Stimulated activated CD4-positive, alpha-beta T cell treated with anti-CD3 and anti-CD28 coated beads, Interleukin-4, amount 100 ng/mL, for 24 hours (primary cell): ENCODE measurements at places on chromosomes 2 and 18.

DNA sequence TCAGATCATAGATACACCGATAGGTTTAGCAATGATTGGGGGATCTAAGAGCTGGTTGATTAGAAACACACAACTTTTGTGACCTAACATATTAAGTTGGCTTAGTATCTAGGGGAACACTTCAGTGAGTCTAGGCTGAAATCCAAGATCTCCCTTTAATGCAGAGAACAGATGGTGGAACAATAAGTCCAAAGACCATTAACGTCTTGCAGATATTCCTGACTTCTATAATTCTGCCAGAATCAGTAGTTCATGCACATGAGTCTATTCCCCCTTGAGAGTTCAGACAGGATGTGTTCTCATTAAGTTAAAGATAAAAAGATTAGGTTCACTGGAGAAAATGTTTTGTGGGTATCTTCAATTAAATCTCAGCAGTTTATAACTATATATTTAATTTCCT lies 506.5 kb downstream of the TSN start:
- DNase-seq = no peak

DNA sequence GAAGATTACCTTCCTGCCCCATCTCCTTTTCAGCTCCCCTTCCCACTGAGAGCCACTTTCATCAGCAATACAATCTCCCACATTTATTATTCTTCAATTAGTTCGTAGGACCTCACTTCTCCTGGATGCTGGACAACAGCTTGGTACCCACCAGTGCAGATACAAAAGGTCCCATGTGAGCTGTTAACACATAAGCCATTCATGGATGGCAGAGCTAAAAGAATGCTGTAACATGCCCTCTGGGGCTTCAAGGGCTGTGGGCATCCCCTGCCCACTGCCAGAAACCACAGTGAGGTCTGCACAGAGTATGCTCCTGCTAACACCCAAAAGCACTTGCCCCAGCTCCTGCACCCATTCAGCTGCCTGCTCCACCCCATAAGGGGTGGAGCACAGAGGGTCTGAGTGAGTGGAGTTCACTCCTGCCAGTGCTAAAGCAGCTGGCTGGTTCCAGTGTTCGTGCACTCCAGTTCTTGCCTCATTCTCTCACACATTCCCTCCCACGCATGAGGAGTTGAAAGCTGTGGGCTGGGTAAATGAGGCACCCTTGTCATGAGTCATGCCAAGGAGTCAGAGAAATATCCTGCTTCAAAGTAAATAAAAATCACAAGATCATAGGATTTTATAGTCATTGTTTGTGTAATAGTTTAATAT lies 305.9 kb upstream of the TMEFF2 start:
- DNase-seq = peak; percentile 29

DNA sequence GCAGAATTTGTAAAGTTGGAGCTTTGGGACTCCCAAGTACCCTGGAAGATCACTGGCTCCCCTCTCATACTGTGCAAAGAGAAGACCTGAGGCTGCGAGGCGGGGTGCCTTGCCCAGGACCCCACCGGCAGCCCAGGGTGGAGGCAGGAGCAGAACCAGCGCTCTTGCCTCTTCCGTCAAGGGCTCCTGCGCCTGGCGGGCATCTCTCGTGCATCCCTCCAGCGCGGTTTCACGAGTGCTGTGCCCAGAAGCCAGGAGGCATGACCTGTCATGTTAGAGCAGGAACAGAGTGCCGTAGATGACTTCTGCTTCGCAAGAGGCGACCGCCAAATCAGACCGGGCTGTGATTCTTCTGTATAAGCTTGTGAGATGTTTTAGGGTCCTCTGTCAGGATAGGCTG lies 77.3 kb downstream of the LDLRAD4 start:
- DNase-seq = no peak

- DNase-seq = no peak
These were observed 73.1 kb downstream of the ACKR3 start for GRCh38 chr2:236642584-236643291.

DNA sequence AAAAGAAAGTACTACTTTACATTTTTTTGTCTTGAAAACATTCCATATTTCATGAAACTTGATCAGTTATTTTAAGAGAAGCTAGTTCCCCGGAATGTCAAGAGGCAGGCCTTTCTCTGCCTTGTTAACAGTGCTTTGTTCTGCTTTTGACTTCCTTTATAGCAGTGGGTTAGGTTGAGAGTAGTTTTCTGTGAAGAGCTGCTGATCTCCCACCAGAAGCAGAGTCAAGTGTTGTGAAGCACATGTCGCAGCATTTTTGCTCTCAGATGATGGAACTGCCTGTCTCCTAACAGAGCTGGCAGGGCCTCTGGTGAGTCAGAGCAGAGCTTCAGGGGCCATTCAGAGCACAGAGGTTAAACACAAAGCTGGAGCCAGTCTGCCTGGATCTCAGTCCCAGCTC lies 871.8 kb downstream of the SLC4A3 start:
- DNase-seq = no peak

- DNase-seq = no peak
These were observed 65.3 kb upstream of the MAPK4 start for GRCh38 chr18:50494569-50494968.

DNA sequence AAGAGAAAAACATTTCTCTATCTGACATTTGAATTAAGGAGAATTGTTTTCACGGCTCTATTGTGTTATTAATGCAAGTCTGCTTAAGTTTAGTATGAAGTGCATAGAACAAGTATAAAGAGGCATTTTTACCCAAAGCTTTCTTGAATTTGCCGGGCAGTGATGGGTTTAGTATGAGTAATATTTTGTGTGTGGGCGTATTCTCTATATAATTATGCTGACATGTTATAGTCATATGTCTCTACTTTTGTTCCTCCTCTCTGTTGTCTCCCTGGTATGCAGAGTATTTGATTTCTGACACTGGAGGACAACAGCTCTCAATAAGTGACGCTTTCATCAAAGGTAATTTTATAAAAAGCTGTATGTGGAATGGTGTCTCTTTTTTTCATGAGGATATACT lies 45.9 kb downstream of the PIKFYVE start:
- DNase-seq = no peak

GRCh38 chr18:45860971-45861370 lies 35.5 kb downstream of the SIGLEC15 start:
- DNase-seq = no peak

DNA sequence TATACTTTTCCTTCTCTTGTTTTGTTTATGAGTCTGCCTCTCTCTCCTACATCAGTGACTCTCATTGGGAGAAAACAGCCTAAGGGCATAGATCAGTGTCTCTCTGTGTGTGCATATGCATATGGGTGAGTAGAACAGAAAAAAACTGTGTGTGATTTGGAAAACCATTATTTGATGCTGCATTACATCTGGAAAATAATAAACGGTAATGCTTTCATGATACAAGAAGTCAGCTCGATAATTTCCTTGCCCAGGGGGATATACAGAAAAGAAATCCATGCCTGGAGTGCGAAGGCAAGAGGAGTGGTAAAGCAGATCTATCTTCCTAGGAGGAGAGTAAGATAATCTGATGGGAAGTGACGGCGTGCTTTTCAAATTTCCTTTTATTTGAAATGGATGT lies 221.5 kb upstream of the LYPD1 start:
- no peak for DNase-seq

- no peak for DNase-seq
These were observed 154.0 kb upstream of the NFATC1 start for GRCh38 chr18:79241755-79242154.

DNA sequence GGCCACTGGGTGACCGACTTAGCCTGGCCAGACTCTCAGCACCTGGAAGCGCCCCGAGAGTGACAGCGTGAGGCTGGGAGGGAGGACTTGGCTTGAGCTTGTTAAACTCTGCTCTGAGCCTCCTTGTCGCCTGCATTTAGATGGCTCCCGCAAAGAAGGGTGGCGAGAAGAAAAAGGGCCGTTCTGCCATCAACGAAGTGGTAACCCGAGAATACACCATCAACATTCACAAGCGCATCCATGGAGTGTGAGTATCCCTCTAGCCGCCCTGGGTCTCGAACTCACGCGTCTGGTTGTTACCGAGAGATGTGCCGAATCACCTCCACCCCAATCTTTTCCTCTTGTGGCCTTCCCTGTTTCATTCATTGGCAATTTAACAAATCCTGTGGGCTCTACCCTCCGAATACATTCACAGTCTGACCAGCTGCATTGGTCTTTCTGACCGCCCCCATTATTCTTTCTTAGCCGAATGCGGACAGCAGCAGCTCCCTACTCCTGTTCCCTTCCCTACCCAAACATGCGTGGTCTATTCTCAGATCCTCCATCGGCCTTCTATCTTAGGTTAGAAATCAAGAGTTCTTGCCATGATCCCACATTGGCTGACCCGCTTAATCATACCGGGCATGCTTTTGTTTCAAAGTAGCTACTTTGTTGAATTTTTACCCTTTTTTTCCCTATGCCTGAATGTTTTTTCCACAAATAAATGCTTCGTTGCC lies 631 bp downstream of the RPL31 start:
- DNase-seq = peak; percentile 42

- no peak for DNase-seq
These were observed 968 bp upstream of the RALBP1 start for GRCh38 chr18:9474108-9474982.

- DNase-seq = peak; percentile 53
These were observed 91.6 kb upstream of the MGAT4A start for GRCh38 chr2:98822301-98823164.

- no peak for DNase-seq
These were observed 282.1 kb upstream of the NT5C1B start for GRCh38 chr2:18871430-18871829.

GRCh38 chr2:20145497-20146193 lies 79.3 kb downstream of the SDC1 start:
- no peak for DNase-seq

GRCh38 chr2:232632229-232632903 lies 1.0 kb upstream of the EFHD1 start:
- no peak for DNase-seq

DNA sequence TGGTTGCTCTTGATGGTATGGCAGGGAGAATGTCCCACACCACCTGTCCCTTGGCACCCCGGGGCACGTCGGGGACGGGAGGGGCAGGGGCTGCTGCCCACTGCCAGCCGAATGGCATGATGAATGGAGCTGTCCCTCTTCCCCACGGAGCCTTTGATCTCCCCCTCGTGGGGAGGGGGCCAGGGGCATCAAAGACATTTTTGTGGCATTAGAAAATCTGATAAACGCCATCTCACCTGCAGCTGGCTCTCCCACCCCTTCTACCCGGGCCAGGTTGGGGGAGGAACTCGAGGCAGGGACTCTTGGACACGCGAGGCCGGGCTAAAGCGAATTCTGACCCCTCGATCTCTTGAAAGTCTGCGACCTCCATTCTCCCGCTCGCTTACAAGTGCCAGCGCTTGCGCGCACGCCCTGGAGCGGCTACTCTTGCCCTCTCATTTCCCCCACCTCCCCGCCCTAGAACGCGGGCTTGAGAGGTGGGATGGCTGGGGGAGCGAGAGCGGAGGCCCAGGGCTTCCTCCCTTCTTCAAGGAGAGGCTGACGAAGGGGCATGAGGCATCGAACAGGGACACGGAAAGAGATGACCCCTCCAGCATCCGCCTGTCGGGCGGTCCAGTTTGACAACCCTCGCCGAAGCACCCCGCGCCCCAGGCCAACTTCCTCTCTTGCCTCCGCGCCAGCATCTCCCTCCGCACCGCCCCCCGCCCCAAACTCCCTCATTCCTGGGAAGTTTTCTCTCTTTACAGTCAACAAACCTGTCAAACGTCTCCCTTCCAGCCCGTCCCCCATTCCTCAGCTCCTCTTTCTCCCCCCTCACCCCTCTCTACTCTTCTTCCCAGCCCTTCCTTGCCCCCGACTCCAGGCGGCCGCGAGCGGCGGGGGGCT lies 692 bp upstream of the WNT6 start:
- no peak for DNase-seq

- DNase-seq = no peak
These were observed 14.9 kb upstream of the CYP26B1 start for GRCh38 chr2:72162574-72162973.

- DNase-seq = no peak
These were observed 118.4 kb downstream of the GLI2 start for GRCh38 chr2:120854014-120854620.

DNA sequence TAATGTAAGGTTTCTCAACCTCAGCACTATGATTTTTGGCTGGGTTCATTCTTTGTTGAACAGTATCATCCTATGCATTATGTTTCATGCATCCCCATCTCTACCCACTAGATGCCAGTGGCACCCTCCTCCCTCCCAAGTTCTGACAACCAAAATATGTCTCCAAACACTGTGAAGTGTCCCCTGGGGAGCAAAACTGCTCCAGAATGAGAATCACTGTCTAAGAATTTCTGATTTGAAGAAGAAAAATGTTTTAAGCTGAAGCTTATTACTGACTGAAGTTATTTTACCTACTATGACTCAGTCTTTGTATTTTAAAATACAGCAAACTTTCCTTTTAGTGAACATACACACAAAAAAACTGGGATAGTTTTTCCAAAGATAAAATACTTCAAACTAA lies 3.4 kb downstream of the THADA start:
- DNase-seq = no peak

- DNase-seq = no peak
These were observed 342.3 kb downstream of the DCC start for GRCh38 chr18:52682260-52682659.

GRCh38 chr2:42770288-42771131 lies 6.6 kb upstream of the OXER1 start:
- DNase-seq = no peak

GRCh38 chr2:239636808-239637207 lies 236.0 kb upstream of the HDAC4 start:
- DNase-seq = no peak

- no peak for DNase-seq
These were observed 96.8 kb downstream of the ARHGEF4 start for GRCh38 chr2:130933501-130933900.

- peak; percentile 62 for DNase-seq
These were observed 85.3 kb downstream of the SPP2 start for GRCh38 chr2:234135750-234136221.

GRCh38 chr2:89763581-89764485 lies 1072.4 kb downstream of the RPIA start:
- no peak for DNase-seq

DNA sequence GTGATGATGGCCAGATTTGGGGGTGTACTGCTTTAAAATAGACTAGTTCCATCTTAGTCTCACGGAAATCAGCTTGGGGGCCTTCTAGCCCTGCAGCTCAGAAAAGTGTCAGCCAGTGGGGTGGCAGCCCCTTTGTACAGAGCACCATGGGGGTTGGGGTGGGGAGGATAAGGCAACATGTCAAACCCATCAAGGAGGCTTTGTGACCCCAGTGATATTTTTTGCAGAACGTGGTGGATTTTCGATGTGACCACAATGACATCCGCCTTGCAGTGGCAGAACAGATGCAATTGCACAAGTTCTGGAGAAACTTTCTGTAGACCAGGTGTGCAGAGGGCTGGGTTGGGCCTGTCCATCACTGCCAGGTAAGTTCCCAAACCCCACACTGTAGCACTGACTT lies 3.0 kb upstream of the CD8A start:
- no peak for DNase-seq

GRCh38 chr18:75211002-75211621 lies 515 bp downstream of the TSHZ1 start:
- DNase-seq = no peak

DNA sequence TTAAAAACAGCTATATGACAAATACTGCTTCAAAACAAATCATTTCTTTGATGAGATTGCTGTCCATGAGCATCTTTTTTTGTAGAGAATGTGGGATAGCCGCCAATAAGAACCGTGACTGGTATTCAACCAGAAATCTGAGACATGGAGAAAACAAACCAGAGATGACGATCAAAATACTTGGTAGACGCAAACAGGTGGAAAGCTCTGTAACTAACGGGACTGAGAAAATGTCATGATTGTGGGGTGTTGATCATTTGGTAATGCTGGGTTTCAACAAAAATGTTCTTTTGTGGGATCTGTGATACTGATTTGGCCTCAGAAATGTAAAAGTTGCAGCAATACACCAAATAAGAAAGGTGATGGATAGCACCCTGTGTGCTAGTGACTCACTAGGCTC lies 364.8 kb downstream of the NYAP2 start:
- no peak for DNase-seq
